ENCODE measurements at places on chromosomes 1 and 21.
A peak's percentile ranks its signal among the peaks of the same experiment; 100 is the strongest.

DNA sequence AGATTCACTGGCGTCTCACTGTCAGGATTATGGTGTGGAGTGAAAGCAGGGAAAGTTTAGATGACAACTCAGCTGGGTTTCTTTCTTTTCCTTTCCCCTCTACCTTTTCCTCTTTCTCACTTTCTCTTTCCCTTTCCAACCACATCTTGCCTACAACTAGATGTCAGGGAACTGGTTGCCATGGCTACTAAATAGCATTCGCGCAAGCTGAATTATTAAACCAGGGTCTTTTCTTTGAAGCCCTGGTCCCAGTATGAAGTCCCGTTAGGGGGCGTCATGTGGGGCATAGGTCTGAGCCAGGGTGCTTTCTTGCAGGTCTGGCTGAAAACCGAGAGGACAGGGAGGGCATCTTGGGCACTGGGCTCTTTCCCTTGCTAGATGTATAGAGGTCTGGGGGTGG is 168.4 kb upstream of the CACNA1E start:
- no peak for DNase-seq

DNA sequence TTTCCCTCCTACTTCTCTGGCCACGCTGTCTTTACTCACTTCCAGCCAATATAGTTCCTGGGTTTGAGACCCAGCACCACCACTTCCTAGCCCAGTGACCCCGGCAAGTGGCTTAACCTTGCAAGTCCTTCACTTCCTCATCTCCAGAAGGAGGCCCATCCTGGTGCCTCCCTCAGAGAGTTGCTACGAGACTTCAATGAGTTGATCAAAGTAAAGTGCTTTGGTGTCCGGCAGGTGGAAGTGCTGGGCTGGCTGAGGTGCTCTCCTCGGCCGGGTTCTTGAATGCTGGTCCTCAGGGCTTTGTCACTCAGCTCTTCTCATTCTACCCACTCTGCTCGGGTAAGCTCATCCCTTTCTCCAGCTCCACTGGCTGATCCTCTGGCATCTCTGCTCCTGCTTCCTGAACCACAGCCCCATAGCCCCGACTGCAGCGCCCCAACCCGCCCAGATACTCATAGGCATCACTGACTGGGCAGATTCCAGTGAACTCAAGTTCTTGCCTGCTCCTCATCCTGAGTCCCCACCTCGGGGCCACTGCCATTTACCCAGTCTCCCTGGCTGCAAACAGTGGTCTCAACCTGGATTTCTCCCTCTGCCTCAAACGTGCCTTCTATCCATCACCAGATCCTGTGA is 75.8 kb upstream of the WNT4 start:
- DNase-seq, result no peak

DNA sequence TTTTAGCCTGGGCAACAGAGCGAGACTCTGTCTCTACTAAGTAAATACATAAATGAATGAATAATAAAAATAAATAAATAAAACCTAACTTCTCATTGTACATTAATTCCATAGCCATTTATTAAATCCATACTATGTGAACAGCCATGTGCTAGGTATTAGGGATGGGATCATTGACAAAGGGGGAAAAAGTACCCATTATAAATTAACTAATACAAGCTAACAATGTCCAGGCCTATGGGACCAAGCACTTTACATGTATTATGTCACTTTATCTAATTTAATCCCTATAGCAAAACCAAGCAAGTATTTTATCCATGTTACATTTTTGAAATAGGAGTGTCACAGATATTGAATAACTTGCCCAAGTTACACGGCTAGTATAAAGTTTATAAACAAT is 2.6 kb upstream of the CDC7 start:
- no peak for DNase-seq

DNA sequence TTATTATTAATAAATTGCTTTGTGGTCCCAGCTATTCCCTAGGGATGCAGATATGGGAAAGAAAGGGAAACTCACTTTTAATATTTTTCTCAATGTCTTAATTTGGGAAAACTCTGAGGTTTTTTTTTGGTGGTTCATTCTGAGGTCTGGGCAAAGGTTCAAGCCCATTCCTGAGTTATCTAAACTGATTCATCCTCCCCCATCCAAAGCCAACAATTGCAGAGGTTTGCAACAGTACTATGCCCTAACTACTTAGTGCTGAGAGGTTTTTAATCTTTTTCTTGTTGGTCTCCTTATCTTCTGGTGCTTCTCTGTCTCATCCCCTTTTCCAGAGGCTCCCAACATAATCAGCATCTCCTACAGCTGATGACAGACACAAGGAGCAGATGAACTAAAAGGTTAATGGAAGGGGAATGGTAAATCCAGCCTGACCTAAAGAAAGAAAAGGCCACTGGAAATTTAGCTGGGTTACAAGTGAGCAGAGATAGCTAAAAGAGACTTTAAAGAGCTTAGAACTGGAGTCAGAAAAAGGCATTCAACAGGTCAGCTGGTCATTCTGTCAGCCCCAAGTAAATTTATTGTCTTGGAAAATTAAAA is 390.4 kb downstream of the TGFB2 start:
- no peak for DNase-seq

- no peak for DNase-seq
Measured at GRCh38 chr1:61973100-61973837, 221.4 kb upstream of the L1TD1 start.

GRCh38 chr1:244089561-244089960 is 38.5 kb downstream of the ZBTB18 start:
- no peak for DNase-seq

GRCh38 chr1:209884249-209884648 is 53.8 kb upstream of the SYT14 start:
- no peak for DNase-seq

DNA sequence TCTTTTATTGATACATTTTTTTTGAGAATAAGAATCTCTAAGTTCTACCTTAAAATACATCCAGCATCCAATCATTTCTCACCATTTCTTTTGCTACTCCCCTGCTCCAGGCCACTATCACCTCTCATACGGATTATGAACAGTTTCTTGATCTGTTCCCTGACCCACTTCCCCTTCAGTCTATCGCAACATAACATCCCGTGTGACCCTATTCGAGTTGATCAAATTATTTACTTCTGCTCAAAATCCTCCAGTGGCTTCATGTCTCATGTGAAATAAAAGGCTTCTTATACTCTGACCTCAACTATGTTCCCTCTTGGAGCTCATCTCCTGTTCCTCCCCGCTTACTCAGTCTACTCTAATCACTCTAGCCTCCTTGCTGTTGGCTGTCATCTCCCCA is 5.2 kb downstream of the ALG14 start:
- DNase-seq, result no peak

DNA sequence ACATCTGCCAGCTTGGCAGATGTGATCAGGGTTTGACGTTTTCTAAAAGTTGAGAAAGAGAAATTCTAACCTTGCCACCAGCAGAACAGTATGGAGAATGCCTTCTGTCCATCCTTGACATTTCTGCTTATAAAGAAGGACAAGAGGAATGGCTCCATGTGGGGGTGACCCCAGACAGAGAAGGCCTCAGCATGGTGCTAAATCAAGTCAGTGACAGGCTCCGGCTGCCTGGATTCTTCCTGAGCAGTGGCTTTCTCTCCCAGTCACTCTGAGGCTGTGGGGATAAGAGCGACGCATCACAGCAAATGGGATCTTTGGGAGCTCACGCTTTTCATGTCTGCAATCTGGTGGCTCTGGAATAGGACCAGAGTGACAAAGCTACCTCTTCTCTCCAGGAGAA is 640.2 kb upstream of the CAMK1G start:
- no peak for DNase-seq

DNA sequence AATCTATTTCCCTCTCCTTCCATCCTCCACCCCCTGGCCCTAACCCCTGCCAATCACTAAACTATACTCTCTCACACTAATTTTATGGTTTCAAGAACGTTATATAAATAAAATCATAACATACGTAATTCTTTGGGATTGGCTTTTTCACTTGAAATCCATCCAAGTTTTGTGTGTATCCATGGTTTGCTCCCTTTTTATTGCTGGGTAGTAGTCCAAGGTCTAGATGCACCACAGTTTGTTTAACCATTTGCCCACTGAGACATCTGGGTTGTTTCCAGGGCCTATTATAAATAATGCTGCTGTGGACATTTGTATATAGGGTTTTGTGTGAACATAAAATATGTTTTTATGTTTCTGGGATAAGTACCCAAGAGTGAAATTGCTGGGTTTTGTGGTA is 61.4 kb downstream of the TEX35 start:
- no peak for DNase-seq

- DNase-seq, result no peak
Measured at GRCh38 chr1:34645109-34645688, 109.6 kb upstream of the GJB5 start.

- no peak for DNase-seq
Measured at GRCh38 chr1:204725821-204726448, 40.4 kb upstream of the LRRN2 start.

GRCh38 chr1:203640723-203641502 is 14.3 kb downstream of the ATP2B4 start:
- DNase-seq, result no peak

DNA sequence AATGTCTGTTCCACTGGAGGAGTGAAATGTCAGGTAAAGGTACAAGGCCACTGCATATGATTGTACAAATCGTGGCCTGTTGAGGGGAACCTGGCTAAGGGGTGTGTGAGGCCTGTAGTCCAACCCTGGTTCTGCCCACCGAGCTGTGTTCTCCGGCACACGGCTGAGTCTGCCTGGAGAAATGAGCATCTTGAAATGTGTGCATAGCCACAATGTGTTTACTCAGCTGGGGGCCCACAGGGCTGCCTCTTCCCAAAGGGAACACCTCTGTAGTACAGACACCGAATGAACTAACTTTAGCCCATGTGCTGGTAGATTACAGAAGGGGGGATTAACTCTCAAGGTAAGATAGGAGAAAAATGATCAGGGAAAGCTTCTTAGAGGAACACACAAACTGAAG is 30.2 kb downstream of the AK4 start:
- no peak for DNase-seq

GRCh38 chr1:2126331-2127186 is 68.0 kb downstream of the FAAP20 start:
- DNase-seq, result peak; percentile 21

DNA sequence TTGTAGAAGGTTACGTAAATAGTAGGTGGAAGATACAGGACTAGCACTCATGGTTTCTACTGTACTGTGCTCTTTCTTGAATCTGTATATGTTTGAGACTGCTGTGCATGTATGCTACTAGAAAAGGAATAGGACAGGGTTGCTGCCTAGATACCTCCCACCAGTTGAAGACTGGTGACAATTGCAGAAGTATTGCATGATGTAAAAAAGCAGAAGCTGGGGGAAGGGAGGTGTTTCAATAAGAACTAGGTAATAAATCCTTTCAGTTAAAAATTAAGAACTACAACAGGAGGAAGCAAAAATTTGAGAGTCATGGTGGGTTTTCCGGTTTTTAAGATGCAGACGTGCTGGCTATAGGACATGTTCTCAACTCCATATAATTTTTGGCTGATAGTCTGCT is 88.1 kb downstream of the CCDC30 start:
- no peak for DNase-seq

- DNase-seq, result no peak
Measured at GRCh38 chr21:22609802-22610201, 1611.6 kb downstream of the NCAM2 start.

DNA sequence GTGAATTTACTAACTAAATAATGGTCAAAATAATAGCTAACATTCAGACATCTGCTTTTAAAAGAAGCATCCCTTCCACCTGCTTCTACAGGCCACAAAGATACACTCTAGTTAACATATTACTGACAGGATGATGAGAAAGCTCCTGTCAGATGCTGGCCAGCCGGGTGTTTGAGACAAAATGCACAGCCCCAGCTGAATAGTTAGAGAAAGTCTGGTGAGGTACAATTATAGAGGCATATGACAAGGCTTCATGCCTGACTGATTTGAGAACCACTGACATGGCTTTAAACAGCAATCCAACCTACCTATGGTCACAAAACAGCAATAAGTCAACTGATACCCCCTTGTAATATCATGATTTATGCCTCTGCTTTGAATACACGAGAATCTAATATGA is 137.0 kb downstream of the DENND1B start:
- DNase-seq, result no peak

DNA sequence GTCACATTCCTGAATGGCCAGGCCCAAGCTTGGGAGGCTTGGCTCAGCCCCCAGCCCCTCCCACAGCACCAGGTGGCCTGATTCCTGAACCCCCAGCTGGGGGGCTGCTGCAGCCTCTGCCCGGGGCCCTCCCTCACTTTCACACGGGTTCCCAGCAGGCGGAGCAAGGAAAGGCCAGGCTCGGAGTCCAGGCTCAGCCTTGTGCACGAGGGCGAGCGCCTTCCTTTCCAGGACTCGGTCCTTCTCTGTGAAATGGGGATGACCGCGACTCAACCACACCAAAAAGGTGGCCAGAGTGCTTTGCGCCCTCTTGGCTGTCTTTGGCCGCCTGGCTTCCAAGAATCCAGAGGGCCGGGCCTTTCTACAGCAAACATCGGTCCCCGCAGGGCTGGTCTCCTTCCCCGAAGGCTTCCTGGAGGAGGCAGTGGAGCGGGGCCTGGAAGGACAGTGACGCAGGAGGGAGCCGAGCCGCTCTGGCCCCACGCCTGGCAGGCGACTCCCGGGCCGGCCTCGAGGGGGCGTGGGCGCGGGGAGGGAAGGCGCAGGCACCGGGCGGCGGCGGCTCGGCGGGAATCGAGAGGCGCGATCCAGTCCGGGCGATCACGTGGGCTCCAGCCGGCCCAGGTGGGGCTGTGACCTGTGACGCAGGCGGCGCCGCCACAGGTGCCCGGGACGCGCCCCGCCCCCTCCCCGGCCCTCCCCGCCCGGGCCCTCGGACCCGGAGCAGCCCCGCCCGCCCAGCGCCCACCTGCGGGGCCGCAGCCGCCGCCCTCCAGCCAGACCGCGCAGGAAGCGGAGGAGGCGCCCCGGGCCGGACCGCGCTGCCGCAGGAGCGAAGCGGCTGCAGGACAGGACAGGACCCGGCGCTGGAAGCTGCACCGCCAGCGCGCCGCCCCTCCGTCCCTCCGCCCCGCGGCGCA is at the start of gene ARHGEF16:
TSS of gene ARHGEF16 (plus strand) at position 775 of the 920 bp plus-strand sequence. CDS start 8,420 bp downstream, outside the sequence.
- no peak for DNase-seq

GRCh38 chr1:233782937-233783586 is 121.4 kb upstream of the SLC35F3 start:
- no peak for DNase-seq

- no peak for DNase-seq
Measured at GRCh38 chr1:30010506-30011106, 712.8 kb downstream of the MATN1 start.

DNA sequence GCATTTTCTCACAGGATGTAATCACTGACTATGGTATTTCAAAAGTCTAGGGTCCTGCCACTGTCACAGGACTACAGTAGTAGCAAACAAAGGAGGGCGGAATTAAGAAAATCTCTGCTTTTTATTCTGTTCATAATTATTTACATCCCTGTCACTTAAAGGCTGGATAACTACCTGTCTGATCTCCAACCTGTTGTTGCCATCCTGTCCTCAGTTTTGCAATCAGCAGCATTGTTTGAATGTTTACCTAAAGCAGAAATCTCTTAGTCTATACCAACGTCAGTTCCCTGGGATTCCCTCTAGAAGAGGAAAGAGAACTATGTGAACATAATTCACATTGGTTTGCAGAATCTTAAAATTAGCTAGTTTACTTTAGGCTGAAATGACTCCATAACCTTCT is 218.5 kb downstream of the PBX1 start:
- DNase-seq, result no peak
